ENCODE measurements at places on chromosomes 11 and 22.

DNA sequence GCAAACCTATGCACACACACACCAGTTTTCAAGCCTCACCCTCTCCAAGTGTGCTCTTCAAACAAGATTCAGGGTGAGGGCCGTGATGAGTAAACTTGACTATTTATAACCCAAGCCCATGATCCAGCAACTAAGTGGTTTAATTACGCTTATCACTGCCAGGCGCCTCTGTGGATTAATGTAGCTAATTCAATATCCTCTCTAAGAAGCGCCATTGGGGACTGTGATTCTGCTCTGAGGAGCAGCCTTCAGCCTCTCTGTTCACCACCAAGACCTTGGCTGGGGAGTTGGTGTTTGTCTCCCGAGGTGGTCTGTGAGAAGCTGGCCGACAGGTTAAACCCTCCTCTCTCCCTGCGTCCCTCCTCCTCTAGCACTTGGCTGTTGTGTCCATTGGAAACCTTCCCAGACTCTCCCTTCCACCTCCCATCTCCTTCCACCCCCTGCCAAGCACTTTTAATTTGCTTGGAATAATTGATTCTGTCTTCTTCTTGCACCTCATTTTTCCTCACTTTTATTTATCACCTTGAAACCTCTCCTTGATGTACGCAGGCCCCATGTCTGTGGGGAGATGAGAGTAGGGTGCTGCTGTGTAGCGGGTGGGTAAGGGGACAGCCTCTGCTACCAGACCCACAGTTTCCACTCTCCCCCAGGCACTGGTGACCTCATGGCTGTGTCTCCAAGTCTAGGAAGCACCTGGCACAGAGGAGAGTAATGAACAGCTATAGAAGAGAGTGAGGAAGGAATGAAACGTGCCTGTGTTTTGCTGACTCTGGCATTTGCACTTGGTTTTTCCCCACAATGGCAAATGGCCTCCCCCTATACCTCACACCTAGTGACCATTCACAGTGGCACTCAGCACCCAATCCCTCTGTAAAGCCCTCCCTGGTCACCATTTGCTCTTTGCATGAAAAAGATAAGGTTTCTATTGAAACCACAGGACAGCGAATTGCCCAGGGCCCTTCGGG, 236.6 kb downstream of the GRIK4 start:
- DNase-seq = no peak

DNA sequence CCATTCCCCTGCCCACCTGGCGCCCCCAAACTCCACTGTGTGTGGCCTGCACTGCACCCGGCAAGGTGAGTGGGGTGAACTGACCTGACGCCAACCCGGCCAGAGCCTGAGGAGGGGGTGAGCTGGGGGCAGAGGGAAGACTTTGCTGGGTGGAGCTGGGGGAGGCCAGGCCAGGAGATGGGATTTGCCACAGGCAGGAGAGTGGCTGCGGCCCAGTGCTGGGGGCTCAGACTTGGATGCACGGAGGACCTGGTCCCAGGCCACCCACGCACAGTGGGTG, 17.8 kb upstream of the FLRT1 start:
- no peak for DNase-seq

- DNase-seq = no peak
Measured at GRCh38 chr11:1618231-1618630, 3.7 kb downstream of the KRTAP5-4 start.

DNA sequence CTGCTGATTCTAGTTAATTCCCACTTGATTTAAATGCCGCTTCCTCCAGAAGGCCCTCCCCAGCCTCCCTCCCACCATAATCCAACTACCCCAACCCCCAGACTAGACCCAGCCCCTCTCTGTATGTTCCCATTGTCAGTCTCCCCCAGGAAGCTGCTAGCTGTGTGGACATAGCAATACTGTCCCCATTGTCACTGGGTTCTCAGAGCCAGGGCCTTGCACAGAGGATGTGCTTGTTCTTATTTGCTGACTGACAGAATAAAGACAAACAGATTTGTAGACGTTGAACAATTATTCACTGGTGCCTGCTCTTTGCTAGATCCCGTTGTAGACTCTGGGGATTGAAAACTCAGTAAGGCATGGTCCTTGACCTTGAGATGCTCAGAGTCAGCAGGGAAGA, 45.7 kb upstream of the NAV2 start:
- DNase-seq = no peak

- DNase-seq = no peak
Measured at GRCh38 chr22:45172881-45173585, 9.3 kb downstream of the NUP50 start.

DNA sequence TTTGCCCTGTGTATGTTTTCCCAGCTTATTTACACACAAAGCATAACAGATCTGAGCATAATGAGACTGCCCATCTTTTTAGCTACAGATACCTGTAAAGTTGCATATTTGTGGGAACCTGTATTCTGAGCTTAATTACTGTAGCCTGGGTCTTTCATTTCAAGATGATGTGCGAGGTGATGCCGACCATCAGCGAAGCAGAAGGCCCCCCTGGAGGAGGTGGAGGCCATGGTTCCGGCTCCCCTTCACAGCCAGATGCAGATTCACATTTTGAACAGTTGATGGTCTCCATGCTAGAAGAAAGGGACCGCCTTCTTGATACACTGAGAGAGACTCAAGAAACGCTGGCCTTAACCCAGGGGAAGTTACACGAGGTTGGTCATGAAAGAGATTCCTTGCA, 1.5 kb downstream of the PPFIA1 start:
- no peak for DNase-seq

- no peak for DNase-seq
Measured at GRCh38 chr11:119673052-119673758, 55.8 kb downstream of the NECTIN1 start.

DNA sequence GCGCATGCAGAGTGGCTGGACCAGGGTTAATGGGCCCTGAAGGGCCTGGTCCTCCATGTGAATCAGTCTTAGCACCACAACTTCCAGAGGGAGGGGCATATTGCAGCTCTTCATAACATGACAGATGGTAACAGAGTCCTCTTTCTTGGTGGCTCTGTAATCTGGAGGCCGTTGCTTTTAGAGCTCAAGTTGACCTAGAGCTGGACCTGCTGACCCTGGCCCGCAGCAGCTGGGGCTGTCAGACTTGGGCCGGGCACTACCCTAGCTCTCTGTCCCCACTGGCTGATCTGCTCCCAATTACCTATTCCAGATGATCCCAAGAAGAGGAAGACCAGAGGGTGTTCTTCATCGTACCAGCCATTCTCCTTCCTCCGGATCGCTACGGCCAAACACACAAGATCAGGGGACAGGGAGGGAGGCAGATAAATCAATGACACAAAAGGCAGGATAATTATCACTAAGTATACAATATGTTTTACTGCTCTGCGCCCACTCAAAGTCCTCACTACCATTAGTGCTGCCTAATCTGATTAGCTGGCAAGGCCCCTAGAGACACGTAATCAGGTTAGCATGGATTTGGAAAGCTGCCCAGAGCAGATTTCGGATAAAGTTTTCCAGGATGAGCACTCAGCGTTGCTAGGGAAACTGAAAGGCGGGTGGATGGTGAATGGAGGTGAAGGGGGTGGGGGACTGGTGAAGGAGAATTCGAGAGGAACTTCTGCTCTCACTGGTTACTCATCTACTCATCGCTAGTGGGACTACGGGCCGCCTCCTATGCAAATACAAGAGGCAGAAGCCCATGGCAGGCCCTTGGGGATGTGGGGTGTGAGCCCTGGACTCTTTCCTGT, 64.5 kb upstream of the PHOX2A start:
- DNase-seq = no peak

DNA sequence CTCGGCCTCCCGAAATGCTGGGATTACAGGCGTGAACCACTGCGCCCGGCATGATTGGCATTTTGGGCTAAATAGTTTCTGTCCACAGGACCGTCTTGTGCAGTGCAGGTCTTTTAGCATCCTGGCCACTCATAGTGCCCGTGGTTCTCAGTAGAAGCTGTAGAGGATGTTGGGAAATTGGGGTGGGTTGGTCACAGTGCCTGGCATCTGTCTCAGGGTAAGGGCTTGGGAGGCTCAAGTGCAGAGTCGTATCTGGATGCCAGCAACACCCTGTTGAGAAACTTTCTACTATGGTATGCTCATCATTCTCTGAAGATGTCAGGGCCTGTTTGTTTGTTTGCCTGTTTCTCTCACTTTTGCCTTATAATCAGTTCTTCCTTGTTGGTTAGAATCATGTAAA, 21.9 kb downstream of the UBE2L3 start:
- DNase-seq = no peak

DNA sequence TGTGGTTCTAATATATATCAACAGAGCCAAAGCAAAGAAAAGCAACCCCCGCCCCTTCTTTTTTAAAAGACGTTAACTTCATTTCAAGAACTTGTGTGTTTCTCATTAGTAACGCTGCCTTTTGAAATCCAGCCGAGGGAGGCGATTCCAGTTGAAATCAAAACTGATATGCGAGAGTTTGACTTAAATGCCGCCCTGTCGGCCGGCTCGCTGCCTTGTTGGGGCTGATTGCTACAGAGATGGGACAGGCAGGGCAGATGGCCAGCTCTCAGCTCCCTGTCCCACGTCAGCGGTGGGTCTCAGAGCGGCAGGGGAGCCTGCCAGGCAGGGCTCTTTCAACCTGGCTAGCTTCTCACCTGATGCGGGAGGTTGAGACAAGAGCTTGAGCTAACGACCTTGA, 51.9 kb upstream of the ALX4 start:
- DNase-seq = no peak
